ENCODE measurements at places on chromosomes 13 and 19. TPM values are rescaled to one million over a fixed set of nuclear protein-coding genes. Genes with fewer than 3 reads are reported as not detected.

DNA sequence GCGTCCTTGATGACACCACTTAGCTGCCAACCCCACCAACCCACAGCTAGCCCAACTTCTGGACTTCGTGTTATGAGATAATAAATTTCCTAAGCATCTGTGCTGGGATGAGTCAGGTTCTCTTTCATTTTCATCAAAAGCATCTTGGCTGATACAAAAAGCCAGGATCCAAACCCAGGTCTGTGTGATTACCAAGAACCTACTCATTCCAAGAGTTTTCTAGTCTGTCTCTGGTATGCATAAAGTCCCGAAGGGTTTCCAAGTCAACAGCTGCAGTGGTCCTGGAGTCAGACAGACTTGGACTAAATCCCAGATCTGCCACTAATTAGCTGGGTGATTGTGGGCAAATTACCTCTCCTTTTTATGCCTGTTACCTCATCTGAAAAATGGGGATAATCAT, 55.5 kb upstream of the SERP2 start:
- H3K36me3 ChIP-seq, result no peaks in the 10 kb centered on the region
- no peak overlapping the region for H3K4me3 ChIP-seq
- no peaks in the 10 kb centered on the region for H3K27me3 ChIP-seq
- peak overlapping the region; percentile 2 for H3K27ac ChIP-seq
- no peak for DNase-seq
- peaks cover 23% of the 10 kb centered on the region for H3K4me1 ChIP-seq

GRCh38 chr13:20074966-20075365, 85.9 kb downstream of the GJA3 start:
- H3K4me3 ChIP-seq, result no peak overlapping the region
- DNase-seq, result no peak
- H3K27me3 ChIP-seq, result no peaks in the 10 kb centered on the region
- no peak overlapping the region for H3K27ac ChIP-seq

GRCh38 chr13:45807520-45808099, 43.9 kb downstream of the SIAH3 start:
- no peaks in the 10 kb centered on the region for H3K27me3 ChIP-seq
- no peaks in the 10 kb centered on the region for H3K4me1 ChIP-seq
- H3K4me3 ChIP-seq, result no peak overlapping the region
- H3K36me3 ChIP-seq, result no peaks in the 10 kb centered on the region
- no peak overlapping the region for H3K27ac ChIP-seq
- no peak for DNase-seq

Gene ACER1
- 63.1 TPM for total RNA-seq

DNA sequence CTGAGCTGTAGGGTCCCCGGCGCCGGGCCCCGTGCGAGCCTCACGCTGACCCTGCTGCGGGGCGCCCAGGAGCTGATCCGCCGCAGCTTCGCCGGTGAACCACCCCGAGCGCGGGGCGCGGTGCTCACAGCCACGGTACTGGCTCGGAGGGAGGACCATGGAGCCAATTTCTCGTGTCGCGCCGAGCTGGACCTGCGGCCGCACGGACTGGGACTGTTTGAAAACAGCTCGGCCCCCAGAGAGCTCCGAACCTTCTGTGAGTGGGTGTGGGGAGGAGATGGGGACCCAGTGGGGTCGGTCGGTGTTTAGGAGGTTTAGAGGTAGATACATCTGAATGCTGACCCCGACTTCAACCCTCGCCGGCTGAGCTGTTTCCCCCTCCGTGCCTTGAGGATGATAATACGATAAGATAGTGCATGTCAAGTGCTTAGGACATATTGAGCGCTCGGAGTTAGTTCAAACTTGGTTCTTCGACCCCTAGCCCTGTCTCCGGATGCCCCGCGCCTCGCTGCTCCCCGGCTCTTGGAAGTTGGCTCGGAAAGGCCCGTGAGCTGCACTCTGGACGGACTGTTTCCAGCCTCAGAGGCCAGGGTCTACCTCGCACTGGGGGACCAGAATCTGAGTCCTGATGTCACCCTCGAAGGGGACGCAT, 1.9 kb downstream of the ICAM5 start:
- DNase-seq, result no peak
- H3K4me1 ChIP-seq, result peaks cover 86% of the 10 kb centered on the region
- H3K27me3 ChIP-seq, result peaks cover 97% of the 10 kb centered on the region

GRCh38 chr13:62933809-62934208, 1518.2 kb upstream of the PCDH20 start:
- H3K27ac ChIP-seq, result no peak overlapping the region
- no peaks in the 10 kb centered on the region for H3K36me3 ChIP-seq
- DNase-seq, result no peak
- no peak overlapping the region for H3K4me3 ChIP-seq
- H3K27me3 ChIP-seq, result no peaks in the 10 kb centered on the region

GRCh38 chr19:17357724-17358123, 19.4 kb downstream of the PLVAP start:
- no peaks in the 10 kb centered on the region for H3K27me3 ChIP-seq
- H3K4me1 ChIP-seq, result no peaks in the 10 kb centered on the region
- no peak for DNase-seq
- H3K4me3 ChIP-seq, result no peak overlapping the region

DNA sequence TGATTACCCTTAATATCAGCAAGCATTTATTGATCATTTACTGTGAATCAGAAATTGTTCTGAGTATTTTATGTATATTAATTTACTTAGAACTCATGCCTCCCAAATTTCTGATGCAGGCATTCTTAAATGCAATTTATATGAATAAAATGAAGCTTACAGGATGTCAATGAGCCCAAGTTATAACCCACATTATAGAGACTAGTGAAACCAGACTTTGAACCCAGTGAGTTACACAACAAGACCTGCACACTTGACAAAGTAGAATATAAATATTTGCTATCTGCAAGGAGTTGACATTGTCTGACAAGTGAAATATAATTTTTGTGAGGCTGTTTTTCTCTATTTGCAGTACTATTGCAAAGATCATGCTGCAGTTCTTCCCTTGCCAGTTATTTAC, 656.0 kb downstream of the GPC5 start:
- no peak overlapping the region for H3K4me3 ChIP-seq
- no peak for DNase-seq
- no peaks in the 10 kb centered on the region for H3K36me3 ChIP-seq
- H3K27me3 ChIP-seq, result no peaks in the 10 kb centered on the region
- H3K27ac ChIP-seq, result no peak overlapping the region

Data from suprapubic skin (tissue), 4 donors.